A549 treated with CpdA at 1 μM for 4 hours (cell line): ENCODE measurements at places on chromosomes 7 and 10. TPM values are rescaled to one million over a fixed set of nuclear protein-coding genes. Genes with fewer than 3 reads are reported as not detected.

CNPY4 gene
- 10.7 to 13.0 TPM (median 12.0 TPM) in 5 replicates for total RNA-seq

TMEM196 gene
- total RNA-seq, result not detected in 5 replicates

EIF5AL1 gene
- 1.7 to 3.8 TPM (median 2.2 TPM) in 5 replicates for total RNA-seq

RADIL gene
- total RNA-seq, result 1.2 to 2.4 TPM (median 1.6 TPM) in 5 replicates

HOGA1 gene
- 0.81 to 2.0 TPM (median 1.3 TPM) in 5 replicates for total RNA-seq

PRPS1L1 gene
- not detected in 5 replicates for total RNA-seq
